Stromal cell of bone marrow (primary cell): ENCODE measurements at places on chromosomes 6 and 20.
A peak's percentile ranks its signal among the peaks of the same experiment; 100 is the strongest.

- DNase-seq: no peak
Observed at GRCh38 chr6:142851601-142852000, 93.4 kb downstream of the HIVEP2 start.

GRCh38 chr6:34057191-34057590, 88.7 kb downstream of the GRM4 start:
- DNase-seq: no peak

DNA sequence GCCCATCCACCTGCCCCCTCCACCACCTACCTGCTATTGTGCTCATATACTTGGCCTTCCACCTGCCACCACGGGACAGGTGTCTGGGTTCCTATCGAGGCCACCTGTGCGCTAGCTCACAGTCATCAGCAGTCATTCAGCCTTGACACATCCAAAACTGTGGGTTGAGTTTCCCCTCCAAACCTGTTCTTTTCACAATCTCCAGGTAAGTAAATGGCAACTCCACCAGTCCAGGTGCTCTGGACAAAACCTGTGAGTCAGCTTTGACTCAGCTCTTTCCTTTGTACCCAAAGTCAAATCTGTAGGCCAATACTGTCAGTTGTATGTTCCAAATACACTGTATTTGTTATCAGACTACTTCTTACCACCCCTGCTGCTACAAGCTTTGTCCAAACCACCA, 52.6 kb downstream of the SPTLC3 start:
- DNase-seq: no peak

GRCh38 chr6:35486005-35486925, 10.6 kb downstream of the TEAD3 start:
- no peak for DNase-seq

- DNase-seq: no peak
Observed at GRCh38 chr6:80142586-80142985, 36.1 kb downstream of the BCKDHB start.

- DNase-seq: peak; percentile 52
Observed at GRCh38 chr20:8721098-8721497, 347.8 kb upstream of the PLCB4 start.

GRCh38 chr6:39377539-39377950, 55.0 kb upstream of the KCNK16 start:
- DNase-seq: peak; percentile 69

DNA sequence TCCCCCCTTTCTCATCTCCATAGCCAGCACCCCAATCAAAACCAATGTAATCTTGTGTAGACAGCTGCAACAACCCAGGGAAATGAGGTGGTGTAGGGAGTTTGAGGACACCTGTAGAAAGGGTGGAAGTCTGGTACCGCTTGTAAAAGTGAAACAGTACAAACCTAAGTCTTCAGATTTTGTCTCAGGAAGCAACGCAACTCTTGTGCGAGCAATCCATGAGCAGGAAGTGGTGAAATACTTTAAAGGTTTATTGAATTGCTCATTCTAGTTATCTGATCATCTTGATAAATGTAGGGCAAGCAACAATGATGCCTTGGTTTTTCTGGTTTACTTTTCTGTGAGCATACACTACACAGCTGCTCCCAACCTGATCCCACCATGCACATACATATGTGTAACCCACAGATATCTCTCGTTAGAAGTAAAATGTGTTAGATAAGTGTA, 71.1 kb upstream of the THEMIS start:
- DNase-seq: no peak

DNA sequence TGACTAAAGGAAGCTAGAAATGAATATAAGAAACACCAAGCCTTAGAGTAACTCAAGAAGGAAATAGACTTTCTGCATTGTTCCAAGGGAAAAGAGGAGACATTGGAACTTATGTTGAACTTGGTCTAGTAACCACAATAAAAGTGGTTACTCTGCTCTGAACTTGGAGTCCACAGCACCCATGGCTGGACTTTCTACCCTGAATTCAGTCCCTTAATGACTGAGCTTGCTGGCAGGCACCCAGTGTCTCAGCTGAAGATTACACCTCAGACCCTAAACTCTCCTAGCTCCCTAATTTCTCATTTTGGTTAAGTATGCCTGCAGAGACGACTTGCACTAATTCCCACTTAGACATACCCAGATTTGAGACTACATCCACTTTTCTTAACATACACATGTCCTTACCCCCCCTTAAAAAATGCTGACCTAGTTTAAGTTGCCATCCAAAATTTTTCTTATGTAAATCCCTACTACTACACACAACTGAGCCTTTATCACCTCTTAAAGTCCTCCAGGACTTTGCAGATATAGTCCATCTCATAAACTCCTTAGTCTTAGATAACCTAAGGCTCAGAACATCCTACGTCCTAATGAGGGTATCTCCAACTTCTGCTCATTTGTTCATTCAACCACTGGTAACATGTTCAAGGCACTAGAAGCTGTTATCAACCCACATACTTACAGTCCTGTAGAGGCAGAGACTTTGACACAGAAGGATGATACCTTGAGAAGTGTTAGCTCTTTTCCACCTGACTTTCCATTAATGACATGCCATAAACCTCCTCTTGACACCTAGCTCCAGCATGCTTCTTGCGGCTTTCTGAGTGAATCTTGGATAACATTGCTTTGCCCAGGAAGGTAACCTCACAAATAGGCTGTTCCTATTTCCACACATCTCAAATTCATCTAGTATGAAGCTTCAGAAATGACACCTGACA, 129.8 kb downstream of the ALDH8A1 start:
- no peak for DNase-seq

- DNase-seq: no peak
Observed at GRCh38 chr20:33570743-33571142, 80.8 kb downstream of the CBFA2T2 start.

GRCh38 chr6:55943329-55943728, 67.9 kb upstream of the BMP5 start:
- DNase-seq: peak; percentile 24

DNA sequence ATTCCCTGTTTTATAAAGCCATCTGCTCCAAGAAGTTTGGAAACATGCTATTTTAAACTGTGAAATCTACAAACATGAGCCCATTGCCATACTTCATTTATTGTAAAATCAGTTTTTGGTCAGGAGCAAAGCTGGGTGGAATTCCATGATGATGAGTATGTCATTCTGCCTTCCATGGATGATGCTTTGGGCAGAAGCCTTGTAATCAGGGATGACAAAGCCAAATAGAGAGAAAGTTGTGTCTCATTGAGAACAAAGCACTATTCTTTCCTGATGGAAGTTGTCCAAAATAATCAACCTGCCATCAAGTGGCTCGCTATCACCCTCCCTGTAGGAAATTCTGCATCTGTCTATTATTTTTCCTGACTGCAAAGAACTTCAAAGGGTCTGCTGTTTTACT, 313.0 kb upstream of the DEFB112 start:
- DNase-seq: no peak

DNA sequence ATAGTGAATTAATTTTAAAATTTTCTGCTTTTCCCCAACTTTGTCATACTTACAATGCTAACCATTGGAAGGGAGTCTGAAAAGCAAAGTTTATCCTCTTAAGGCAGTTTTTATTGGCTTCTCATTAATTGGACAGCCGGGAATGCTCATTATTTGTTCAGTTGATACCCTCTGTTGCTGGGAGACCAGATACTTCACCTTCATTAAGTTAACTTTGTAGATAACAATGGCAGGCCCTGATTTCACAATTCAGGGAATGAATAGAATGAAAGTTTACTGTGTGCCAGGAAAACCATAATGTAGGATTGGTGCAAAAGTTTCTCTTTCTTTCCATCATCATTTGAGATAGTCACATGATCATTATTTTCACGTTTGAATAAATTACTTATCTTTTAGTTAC, 49.0 kb downstream of the COL19A1 start:
- DNase-seq: no peak

DNA sequence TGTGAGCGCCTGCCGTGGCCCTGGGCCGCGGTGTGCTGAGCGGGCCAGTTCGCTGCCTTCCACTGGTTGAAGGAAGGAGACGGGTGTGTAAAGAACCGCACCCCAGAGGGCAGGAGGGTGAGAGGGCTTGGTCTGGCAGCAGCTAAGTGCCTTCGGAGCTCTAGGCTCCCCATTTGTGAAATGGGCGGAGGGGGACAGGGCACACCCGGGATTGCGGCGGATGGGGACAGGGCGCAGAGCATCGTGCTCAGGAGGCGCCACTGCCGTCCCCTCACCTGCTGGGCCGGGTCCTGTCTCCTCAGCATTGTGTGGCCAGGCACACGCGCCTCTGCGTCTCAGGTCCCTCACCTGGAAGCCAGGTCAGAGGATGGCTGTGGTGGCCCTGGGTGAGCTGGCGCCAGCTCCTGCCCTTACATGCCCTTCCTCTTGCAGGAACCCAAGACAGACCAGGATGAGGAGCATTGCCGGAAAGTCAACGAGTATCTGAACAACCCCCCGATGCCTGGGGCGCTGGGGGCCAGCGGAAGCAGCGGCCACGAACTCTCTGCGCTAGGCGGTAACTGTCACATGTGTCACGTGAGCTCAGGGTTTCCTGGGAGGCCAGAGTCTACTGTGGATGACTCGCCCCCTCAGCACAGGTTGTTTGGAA, 3.1 kb downstream of the ADRM1 start:
- no peak for DNase-seq

DNA sequence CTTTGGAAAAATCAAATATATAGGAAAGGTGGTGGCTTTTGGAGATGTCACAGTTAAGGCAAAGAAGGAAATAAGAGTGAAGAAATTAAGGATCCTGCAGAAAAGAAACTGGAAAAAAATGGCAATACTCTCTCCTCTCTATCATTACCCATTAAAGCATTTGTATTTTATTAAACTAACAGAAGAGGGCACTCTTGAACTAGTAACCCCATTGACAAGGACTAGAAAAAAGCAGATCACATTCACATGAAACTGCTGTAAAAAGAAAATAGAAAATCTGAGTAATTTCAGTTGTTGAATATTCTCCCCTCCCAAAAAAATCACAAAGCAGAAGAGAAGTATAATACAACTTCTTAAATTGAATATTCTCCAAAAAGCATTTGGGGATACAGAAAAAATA, 104.1 kb upstream of the SLC35B3 start:
- no peak for DNase-seq

DNA sequence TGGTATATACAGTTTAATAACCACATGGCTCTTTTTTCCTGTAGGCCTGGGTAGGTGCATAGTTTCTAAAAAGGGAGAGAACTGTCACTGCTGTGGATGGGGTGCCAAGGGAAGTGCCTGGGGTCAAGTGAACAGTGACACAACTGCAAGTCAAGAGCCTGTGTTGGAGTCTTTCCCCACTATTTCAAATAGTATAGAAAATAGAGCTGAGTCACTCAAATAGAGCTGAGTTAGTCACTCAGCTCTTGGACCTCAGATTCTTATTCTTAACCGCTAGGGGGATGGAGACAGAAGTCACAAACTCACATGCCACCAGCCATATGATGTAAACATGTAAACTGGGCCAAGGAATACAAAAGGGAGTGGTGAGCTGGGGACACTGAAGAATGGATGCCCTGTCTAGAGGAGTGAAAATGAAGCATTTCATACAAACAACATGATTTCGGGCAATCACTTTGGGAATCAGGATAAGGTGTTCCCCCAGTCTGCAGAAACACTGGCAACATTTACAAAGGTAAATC, 2.1 kb downstream of the NQO2 start:
- no peak for DNase-seq
